ENCODE measurements at places on chromosomes 1 and 21.
A peak's percentile ranks its signal among the peaks of the same experiment; 100 is the strongest.

GRCh38 chr21:17462276-17462981, 50.4 kb upstream of the CXADR start:
- DNase-seq, result no peak

- no peak for DNase-seq
Observed at GRCh38 chr21:26067836-26068594, 102.6 kb downstream of the APP start.

GRCh38 chr1:99707535-99708142, 58.8 kb downstream of the FRRS1 start:
- DNase-seq, result peak; percentile 65

DNA sequence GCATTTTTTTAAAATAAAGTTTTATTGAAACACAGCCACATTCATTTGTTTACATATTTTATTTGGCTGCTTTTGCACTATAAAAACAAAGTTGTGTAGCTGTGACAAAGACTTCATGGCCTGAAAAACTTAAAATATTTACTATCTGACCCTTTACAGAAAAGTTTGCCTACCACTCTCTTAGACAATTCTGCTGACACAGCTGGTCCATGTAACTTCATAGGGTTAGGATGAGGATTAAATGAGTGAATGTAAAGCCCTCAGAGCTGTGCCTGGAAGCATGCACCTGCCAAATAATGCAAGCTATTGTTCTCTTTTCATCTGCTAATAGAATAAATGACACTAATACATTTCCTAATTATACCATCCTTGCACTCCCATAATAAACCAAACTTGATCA, 67.7 kb downstream of the FCRL5 start:
- no peak for DNase-seq

GRCh38 chr1:40092241-40092640, 4.8 kb downstream of the PPT1 start:
- DNase-seq, result no peak

All from NCI-H345 (cell line).